NCI-H1092 (cell line): ENCODE measurements at places on chromosomes 5 and 9.

GRCh38 chr9:120863833-120864232 is 13.2 kb downstream of the PHF19 start:
- DNase-seq: no peak

DNA sequence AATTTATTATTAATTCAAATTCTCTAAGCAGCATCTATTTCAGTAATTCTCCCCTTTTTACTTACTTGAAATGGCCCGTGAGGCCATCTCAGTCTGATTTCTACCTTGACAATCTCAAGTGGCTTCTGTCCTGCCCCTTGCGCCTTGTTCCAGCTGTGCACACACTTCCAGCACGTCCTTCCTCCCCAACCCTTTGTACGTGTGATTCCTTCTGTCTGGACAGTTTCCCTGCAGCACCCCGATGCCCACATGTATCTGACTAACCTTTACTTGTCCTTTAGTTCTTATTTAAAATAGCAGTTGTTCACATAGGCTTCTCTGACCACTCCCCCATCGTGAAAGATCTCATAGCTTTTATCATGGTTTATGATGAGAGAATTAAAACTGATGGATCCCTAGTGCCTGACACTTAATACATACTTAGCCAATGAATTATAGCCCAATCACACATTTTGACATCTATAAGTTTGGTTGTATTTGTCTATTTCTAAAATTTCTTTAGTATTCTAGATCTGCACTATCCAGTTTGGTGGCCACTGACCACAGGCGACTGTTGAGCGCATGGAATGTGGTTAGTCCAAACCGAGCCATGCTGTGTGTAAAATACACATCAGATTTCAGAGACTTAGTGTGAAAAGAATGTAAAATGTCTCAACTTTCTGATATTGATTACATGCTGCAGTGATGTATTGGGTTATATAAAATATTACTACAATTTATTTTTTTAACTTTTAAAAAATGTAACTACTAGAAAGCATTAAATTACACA is 14.3 kb downstream of the ZBTB34 start:
- no peak for DNase-seq

- DNase-seq: no peak
Measured at GRCh38 chr5:5139777-5140478, at the start of gene ADAMTS16. TSS of gene ADAMTS16 (plus strand) at chr5:5140330. CDS start at chr5:5140468, 138 bp downstream.

GRCh38 chr5:124180875-124181461 is 565.5 kb downstream of the ZNF608 start:
- DNase-seq: no peak

- DNase-seq: peak; percentile 25
Measured at GRCh38 chr9:112819635-112820496, 69.3 kb downstream of the SNX30 start.

- DNase-seq: no peak
Measured at GRCh38 chr5:115568668-115569067, 24.1 kb upstream of the FEM1C start.

- DNase-seq: no peak
Measured at GRCh38 chr9:88197016-88197415, 58.7 kb upstream of the SPATA31C2 start.

- no peak for DNase-seq
Measured at GRCh38 chr5:138972836-138973235, 97.7 kb upstream of the LRRTM2 start.

- DNase-seq: no peak
Measured at GRCh38 chr5:120919017-120919416, 454.9 kb downstream of the PRR16 start.

GRCh38 chr9:72551306-72551705 is 29.9 kb downstream of the TMC1 start:
- DNase-seq: no peak

- no peak for DNase-seq
Measured at GRCh38 chr9:38144421-38144820, 75.4 kb upstream of the SHB start.

DNA sequence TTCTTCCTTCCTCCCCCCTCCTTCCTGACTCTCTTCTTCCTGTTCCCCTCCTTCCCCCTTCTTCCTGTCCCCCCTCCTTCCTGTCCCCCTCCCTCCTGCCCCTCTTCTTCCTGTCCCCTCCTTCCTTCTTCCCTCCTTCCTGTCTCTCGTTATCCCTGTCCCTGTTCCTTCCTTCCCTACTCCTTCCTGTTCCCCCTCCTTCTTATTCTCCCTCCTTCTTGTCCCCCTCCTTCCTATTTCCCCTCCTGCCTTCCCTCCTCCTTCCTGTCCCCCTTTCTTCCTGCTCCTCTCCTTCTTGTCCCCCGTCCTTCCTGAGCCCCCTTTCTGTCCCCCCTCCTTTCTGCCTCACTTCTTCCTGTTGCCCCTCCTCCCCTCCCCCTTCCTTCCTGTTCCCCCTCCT is 70.6 kb downstream of the COL5A1 start:
- DNase-seq: no peak

- DNase-seq: no peak
Measured at GRCh38 chr9:31210978-31211570, 1173.4 kb upstream of the ACO1 start.

DNA sequence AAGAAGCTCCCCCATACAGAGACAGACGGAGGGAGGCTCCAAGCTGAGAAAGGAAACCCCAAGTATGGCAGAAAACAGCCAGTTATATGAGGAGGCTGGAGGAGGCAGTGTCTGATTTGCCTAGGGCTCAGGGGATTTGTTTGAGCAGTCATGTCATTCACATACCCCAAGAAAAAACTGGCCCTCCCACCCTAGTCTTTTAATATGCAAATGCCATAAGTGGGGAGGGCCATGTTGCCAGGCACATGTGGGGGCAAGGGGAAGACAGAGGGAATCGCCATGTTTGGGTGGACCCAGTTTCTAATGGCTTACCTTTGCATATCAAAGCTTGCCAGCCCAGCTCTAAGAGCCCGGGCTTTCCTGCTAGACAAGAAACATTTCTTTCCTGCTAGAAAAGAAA is 1163.8 kb downstream of the TAF11L14 start:
- no peak for DNase-seq

DNA sequence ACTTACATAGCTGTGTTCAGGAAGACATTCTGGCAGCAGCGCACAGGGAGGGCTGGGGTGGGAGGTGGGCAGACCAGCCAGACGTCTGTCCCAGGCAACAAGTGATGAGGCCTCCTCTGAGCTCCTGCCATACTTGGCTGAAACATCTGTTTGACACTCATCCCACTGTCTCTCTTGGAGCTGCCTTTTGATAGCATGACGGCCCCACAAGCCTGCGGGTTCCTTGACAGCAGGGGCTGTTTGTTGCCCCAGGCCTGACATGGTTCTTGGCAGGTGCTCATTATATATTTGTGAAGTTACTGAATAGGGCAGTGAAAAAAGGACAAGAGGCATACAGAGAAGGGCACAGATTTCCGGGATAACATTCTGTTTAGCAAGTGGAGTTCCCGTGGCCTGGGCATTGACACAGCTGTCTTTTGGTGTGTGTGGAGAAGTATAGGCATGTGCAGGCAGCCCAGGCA is 22.2 kb upstream of the B4GALT1 start:
- no peak for DNase-seq

GRCh38 chr9:75930730-75931321 is 40.4 kb downstream of the PCSK5 start:
- no peak for DNase-seq

GRCh38 chr5:6791031-6791430 is 77.8 kb downstream of the TENT4A start:
- DNase-seq: no peak

DNA sequence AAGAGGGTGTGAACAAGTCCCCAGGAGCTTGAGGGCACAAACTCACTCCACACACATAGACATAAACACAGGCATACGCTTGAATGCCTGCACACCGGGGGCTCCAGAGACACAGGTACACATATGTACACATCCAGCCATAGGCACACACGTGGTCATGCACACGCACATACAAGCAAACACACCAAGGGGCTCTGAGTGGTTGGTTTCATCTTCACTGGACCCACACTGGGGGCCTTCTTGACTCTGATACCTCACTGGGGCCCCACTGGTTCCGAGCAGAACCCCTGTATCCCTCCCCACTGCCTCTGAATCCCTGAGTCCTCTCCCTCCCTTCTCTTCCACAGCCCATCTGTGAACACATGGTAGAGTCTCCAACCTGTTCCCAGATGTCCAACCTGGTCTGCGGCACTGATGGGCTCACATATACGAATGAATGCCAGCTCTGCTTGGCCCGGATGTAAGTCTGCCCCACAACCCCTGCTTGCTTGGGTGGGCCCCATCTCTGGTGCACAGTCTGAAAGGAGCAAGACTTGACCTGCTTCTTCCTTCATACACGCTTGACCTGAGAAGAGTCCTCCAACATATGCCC is 6.4 kb downstream of the SPINK4 start:
- DNase-seq: no peak

- DNase-seq: no peak
Measured at GRCh38 chr9:136527721-136528710, 17.8 kb downstream of the NOTCH1 start.

DNA sequence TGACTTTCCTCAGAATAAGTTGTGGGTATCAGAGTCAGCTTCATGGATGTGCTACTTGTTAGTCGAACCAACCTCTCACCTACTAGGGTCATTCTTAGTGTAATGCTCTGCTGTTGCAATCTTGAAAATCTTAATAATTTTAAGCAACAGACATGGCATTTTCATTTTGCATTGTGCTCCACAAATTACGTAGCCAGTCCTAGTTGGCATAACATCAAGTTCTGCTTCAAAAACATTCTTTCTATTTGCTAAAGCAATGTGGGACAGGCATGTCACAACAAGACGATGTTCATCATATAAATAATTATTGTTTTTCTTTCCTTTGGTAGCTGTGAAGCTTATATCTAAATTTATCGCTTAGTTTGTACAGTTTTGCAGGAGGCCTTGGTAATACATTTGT is 39.3 kb upstream of the CDH12 start:
- DNase-seq: no peak

DNA sequence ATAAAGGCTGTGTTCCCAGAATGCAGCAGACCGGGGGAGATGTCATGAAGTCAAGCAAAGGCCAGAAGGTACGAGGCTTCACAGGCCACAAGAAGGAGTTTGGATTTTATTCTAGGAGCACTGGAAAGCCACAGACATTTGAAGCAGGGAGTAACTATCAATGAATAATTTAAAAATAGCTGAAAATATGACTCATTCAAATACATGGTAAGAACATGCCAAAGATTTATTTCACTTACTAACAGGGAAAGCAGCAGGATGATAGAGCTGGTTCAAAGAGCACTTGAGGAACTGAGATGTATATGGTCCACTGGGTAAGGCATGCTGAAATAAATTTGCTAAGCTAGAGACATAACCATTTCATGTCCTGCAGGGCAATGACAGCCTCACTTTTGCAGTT is 53.2 kb downstream of the MSX2 start:
- no peak for DNase-seq

DNA sequence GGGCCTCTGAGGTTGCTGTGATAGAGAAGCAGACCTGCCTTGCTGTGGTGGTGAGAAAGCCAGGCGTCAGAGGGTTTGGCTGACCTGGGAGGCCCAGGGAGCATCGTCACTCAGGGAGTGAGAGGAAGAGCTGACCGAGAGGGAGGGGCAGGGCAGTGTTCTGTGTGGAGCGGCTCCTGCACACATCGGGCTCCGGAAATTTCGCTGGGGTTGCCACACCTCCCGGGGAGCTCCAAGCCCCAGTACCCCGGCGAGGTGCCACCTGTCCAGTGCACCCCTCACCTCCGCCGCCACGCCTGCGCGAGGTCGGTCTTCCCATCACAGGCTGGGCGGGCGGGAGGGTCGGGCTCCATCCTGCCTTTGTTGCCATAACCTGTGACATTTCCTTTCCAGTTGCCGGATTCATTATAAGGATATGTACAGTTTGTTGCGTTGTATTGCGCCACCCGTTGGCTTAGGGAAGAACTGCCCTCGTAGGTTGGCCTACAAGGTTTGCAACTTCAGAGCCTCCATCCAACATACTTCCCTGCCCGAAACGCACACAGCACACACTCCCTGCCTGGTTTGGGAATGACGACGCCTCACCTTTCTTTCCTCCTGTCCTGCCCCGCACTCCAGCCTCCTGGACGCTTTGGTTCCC is 223.2 kb downstream of the CACNA1B start:
- no peak for DNase-seq

- no peak for DNase-seq
Measured at GRCh38 chr9:112118009-112118408, 57.1 kb downstream of the SUSD1 start.

DNA sequence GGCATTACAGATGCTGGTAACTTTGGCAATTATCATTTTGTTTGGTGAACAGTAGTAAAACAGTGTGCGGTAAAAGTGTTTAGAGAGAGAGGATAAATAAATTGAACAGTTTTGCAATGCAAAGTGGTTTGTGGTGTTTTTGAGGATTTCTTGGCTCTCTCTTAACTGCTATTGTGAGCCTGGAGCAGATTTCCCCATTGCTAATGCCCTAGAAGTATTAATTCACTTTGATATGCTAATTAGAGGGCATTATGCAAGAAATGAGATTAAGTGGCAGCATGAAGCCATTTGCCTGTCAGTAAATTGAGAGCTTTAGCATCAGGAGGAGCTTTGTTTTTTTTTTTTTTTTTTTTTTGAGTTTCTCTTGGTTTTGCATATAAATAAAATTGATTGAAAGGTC is 8.2 kb downstream of the PBX3 start:
- no peak for DNase-seq

DNA sequence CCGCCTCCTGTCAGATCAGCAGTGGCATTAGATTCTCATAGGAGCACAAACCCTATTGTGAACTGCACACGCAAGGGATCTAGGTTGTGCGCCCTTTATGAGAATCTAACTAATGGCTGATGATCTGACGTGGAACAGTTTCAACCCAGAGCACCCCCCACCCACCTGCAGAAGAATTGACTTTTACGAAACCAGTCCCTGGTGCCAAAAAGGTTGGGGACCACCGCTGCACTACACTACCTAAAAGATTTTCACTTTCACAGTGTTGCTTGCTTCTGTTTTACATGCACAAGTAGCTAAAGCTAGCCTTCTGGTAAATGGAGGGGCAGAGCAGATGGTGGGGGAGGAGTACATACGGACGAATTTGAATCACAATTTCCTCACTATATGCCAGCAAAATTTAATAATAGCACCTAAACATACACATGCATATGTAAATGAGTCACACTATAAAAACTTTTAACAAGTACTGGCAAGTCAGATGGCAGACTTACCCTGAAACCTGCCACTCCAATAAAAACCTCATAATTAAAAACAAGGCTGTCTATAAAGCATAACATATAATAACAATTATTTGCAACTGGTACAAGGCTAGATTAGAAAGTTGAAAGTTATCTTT is 24.0 kb upstream of the CDKN2B start:
- DNase-seq: no peak

GRCh38 chr9:27856054-27856453 is 282.8 kb upstream of the C9orf72 start:
- DNase-seq: no peak

DNA sequence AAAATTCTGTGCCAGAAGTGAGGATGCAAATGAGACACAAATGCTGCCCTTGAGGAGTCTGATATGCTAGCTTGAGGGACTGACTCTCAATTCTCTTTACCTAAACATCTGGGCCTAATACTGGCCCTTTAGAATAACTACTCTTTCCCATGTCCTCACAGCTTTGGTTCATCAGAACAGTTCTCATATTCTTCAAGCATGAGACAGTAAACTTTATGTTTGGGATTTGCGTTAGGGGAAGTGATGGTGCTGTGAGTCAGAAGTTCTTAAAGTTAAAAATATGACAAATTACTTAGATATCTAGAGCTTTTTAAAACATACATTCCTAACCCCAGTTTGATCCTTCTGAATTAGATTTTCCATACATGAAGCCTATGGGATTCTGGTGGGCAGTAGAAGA is 665.0 kb upstream of the RGMB start:
- DNase-seq: no peak
